NCI-H460 (cell line): ENCODE measurements at places on chromosomes 16 and 17.

GRCh38 chr16:53515259-53515658 lies 12.2 kb upstream of the AKTIP start:
- no peak for DNase-seq

DNA sequence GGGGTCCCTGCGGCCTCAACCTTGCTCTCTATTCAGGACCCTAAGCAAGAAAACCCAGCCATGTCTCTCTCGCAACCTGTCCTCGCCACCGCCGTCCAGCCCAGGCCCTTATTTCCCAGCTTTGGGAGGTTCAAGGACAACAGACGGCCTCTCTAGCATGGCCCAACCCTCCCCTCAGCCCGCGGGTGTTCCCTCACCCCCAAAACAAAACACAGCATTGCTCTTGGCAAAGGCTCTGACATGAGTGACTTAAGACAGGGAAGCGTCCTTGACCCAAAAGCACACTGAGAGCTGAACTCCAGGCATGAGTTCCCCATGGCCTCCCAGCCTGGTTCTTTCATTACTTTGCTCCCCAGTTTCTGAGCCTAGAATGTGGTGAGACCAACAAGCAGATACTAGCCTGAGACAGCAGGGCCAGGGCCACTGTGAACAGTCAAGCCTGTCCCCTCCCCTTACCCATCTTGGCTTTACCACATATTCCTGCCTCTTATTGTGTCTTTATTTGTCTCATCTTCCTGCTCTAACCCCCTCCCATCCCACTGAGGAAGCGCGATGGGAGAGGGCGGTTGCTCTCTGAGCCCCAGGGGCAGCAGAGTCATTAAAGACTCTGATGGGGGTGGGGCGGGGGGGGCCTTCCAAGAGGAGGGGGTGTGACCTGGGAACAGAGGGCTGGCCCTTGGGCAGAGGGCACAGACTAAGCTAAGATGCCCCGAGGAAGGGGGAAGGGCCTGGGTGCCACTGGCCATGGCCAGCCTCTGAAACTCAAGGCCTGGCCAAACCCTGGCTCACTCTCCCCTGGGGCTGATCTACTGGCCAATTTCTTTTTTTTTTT lies 11.8 kb downstream of the SREBF1 start:
- DNase-seq = no peak

- DNase-seq = no peak
These were observed 18.0 kb downstream of the MPRIP start for GRCh38 chr17:17060001-17060922.

DNA sequence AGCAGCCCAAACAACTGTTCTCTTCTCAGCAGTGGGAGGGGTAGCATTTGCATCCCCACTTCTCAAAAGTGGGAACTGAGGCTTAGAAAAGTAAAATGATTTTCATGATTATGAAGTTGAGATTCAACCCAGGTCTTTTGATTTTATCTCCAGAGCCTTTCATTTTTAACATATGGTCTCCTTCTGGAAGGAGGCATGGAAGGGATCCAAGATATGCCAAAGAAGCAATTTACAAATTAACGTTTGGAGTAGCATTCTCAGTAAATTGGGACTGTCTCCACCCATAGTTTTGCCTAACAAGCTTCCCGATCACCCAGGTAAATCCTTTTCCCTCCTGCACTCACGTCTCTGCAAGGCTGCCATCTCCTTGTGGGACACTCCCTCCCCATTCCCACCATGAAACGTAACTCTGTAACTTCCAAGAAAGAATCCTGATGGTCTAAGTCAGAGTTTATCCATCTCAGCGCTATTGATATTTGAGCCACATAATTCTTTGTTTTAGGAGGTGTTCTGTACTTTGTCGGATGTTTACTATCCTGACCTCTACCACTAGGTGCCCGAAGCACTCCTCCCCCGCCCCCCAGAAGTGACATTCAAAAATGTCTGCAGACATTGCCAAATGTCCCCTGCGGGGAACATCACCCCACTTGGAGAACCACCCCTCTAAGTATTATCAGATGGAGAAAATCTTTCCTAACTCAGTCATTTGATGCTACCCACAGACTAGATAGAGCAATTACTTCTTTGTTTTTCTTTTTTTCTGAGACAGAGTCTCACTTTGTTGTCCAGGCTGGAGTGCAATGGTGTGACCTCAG lies 32.9 kb upstream of the NFAT5 start:
- DNase-seq = no peak

GRCh38 chr16:67672739-67673662 lies 6.4 kb downstream of the C16orf86 start:
- peak; percentile 79 for DNase-seq

- no peak for DNase-seq
These were observed 27.0 kb upstream of the RASD1 start for GRCh38 chr17:17523001-17523730.

- DNase-seq = no peak
These were observed 61.5 kb downstream of the WSB1 start for GRCh38 chr17:27355419-27355818.

GRCh38 chr16:11679941-11680911 lies 12.0 kb downstream of the SNN start:
- no peak for DNase-seq

GRCh38 chr17:4215882-4216570 lies 47.8 kb downstream of the ANKFY1 start:
- no peak for DNase-seq

- DNase-seq = no peak
These were observed 56.0 kb upstream of the AXIN2 start for GRCh38 chr17:65617496-65617895.
